NCI-H146 (cell line): ENCODE measurements at places on chromosomes 3 and 15.

DNA sequence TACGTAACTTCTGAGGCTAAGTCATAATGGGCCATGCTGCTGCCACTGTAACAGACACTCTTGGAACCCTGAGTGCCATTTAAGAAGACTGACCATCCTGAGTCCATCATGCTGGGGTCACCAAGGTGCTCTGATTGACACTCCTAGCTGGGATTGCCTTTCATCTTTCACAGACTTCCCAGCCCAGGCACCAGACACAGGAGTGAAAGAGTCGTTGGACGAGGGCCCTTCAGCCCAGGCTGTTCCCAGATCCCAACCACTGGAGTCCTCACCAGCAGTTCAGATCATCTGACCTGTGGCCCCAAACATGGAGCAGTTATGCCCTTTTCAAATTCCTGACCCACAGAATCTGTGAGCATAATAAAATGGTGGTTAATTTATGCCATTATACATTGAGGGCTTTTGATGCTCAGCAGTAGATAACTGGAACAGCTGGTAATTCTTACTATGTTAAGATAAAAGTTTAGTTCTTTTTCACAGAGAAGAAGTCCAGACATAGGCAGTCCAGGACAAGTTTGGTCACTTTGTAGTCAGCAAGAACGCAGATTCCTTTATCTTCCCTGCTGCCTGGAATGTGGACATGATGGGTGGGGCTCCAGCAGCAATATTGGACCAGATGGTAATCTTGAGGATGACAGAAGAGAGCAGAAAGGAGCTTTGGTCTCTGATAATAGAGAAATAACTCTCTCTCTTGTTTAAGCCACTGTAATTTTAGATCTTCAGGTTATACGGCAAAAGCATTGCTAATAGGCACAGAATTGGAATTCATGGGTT is 7.3 kb upstream of the EHD4 start:
- no peak for DNase-seq

GRCh38 chr15:65695081-65695480 is 73.3 kb downstream of the SLC24A1 start:
- DNase-seq, result no peak

- no peak for DNase-seq
Measured at GRCh38 chr3:19877656-19878055, 56.4 kb downstream of the EFHB start.

GRCh38 chr3:153357436-153357835 is 195.4 kb downstream of the RAP2B start:
- no peak for DNase-seq

GRCh38 chr15:58864602-58865424 is 68.7 kb downstream of the SLTM start:
- DNase-seq, result no peak

GRCh38 chr3:106059953-106060517 is 191.2 kb upstream of the CBLB start:
- no peak for DNase-seq

DNA sequence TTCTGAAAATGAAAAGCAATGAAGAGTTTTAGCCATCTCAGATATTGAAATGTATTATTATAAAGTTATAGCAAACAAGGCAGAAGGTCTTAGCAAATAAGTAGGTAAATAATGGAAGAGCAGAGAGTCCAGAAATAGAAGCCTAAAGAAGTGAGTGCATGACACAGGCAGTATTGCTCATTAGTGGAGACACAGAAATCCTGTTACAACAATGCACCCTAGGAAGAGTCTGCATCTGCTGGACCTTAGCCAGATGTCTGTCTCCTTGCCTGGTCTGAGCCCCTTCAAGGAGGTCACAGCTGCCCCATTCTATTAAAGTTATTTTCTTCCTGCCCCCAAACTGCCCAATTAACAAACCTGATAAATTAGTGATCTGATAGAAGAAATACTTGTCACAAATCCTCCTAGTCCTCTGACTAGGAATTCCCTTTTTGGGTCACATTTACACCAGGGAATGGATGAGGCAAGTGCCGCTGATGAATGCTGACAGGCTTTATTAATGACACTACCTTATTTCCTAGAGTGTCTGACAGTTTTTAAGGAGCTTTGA is 51.9 kb downstream of the HOMER2 start:
- no peak for DNase-seq

- no peak for DNase-seq
Measured at GRCh38 chr15:90264671-90265070, 801 bp upstream of the NGRN start.

GRCh38 chr3:169939320-169939719 is 27.3 kb upstream of the SEC62 start:
- no peak for DNase-seq

- no peak for DNase-seq
Measured at GRCh38 chr15:60722328-60723112, 243.6 kb upstream of the ICE2 start.

GRCh38 chr3:10758304-10759037 is 57.6 kb upstream of the SLC6A11 start:
- peak; percentile 32 for DNase-seq

- DNase-seq, result no peak
Measured at GRCh38 chr15:67722030-67722817, 103.1 kb upstream of the SKOR1 start.

GRCh38 chr3:142997330-142997729 is 4.0 kb upstream of the U2SURP start:
- DNase-seq, result peak; percentile 53

DNA sequence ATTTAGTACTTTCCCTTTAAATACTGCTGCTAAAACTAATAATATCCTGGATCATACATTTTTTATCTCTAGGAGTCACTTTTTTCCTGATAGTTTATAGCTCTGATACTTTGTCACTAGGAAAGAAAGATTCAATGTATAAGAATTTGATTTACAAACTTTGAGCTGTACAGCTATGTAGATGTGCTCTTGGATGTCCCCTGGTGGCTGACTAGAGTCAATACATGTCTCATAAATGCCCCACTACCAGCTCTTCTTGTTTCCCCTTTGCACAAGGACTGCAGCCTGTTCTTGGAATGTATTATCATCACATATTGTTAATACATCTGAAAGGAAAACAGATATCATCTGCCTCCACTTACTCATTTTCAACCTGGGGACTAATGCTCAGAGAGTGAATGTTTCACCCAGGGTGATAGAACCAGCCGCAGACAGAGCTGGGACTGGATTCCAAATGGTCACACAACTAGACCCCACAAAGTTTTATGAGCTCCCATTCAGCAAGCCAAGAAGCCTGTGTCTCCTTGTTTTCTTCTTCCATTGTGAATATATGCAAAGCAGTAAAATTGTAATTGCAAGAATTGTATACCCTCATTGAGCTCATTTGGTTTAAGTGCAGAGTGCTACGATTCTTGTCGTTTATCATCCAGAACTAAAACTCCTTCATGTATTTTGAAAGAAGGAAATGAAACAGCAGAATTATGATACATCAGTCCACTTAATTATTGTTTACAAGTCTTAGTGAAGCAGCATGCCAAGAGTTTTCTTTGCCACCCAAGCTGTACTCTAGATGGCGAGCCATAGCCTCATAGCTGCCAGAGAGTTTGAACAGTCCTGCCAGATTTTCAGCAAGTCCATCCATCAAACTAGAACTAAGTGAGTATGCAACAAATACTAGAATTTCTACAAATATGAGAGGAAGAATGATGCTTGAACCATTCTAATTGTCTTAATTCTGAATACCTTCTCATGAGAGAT is 261.6 kb upstream of the LMCD1 start:
- DNase-seq, result peak; percentile 13

- DNase-seq, result no peak
Measured at GRCh38 chr15:94083467-94084052, 147.8 kb upstream of the MCTP2 start.
